ENCODE measurements at places on chromosomes 6 and 20. TPM values are rescaled to one million over a fixed set of nuclear protein-coding genes. Genes with fewer than 3 reads are reported as not detected.

The MYB gene
- not detected for polyA plus RNA-seq

The CCDC170 gene
- 0.05 TPM for polyA plus RNA-seq

The STK4 gene
- polyA plus RNA-seq = 5.4 TPM

The GNMT gene
- polyA plus RNA-seq = 1.2 TPM

- no peak for DNase-seq
Observed at GRCh38 chr6:53263917-53264316, 84.8 kb downstream of the ELOVL5 start.

DNA sequence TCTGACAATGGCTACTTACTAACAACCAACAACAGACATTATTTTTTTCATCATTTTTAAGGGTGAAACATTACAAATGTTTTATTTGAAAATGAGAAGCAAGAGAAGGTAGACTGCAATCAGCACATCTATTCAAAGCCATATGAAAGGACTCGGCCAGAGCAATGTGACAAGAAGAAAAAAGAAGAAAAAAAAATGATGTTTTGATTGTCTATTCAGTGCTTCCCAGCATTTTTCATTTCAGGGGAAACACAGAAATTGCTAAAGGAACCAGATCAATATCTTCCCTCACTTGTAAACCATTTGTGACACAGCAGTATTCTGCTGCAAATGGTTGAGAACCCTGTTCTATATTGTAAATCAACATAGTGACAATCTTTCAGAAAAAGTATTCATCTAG is 270.7 kb downstream of the EYS start:
- DNase-seq = no peak

DNA sequence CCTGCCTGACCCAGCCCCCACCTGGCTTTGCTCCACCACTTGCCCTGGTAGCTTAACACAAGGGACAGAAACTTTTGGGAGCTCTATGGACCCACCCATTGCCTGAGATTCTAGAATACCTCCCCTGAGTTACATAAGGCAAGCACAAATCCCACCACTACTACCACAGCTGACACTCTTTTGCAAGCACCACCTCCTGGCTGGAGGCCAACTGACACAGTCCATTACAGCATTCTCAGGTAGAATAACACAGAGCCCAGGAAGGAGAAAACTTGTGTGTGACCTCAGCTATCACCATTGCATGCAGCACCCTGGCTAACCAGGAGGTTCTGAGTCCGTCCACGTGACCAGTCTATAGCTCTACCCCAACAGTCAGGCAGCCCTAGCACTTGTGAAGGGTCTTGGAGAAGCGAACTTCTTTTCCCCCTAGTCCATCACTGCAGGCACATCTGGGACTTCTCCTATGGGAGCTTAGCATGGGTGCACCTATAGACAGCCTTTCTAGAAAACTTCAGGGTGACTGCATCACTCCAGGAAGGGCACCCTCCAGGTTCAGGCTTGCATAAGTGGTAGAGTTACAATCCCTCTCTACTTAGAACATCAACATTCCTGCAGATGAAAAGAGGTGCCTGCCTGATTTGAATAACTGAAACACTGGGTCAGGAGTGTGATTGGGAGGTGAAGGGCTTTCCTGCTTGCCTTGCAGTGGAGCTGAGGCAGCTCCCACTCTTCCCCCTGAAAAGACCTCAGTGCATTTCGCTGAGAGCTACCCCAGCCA is 30.1 kb downstream of the CITED2 start:
- no peak for DNase-seq

GRCh38 chr20:38239441-38239840 is 21.1 kb downstream of the KIAA1755 start:
- no peak for DNase-seq

DNA sequence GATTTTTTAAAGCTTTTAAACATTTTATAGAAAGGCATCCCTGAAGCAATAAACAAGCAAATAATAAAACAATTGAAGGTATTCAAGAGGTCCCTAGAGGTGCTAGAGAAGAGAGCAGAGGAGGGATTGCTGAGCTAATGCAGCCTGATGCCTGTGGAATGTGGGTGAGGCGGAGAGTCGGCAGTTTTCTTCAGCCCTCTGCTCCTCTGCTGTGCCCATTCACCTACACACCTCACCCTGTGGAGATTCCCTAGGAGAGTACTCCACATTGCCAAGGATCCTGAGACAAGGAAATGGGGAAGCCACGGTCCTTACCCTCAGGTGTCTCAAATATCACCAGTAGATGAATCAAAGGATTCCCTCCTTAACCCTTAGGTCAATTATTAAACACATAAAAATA is 199.8 kb upstream of the POU3F2 start:
- DNase-seq = no peak

All from aorta (tissue), 5 donors.